ENCODE measurements at places on chromosomes 6 and 20. TPM values are rescaled to one million over a fixed set of nuclear protein-coding genes. Genes with fewer than 3 reads are reported as not detected.

Gene CASS4
- total RNA-seq: under 0.01 TPM

Gene LTB
- not detected for total RNA-seq

Gene KCNB1
- 5.7 TPM for total RNA-seq

Gene FAM210B
- 15.5 TPM for total RNA-seq

Gene LY6G5C
- 5.3 TPM for total RNA-seq

Gene PI16
- total RNA-seq: under 0.01 TPM

Gene SLC4A11
- total RNA-seq: under 0.01 TPM
